ENCODE measurements at places on chromosomes 1 and 21.

DNA sequence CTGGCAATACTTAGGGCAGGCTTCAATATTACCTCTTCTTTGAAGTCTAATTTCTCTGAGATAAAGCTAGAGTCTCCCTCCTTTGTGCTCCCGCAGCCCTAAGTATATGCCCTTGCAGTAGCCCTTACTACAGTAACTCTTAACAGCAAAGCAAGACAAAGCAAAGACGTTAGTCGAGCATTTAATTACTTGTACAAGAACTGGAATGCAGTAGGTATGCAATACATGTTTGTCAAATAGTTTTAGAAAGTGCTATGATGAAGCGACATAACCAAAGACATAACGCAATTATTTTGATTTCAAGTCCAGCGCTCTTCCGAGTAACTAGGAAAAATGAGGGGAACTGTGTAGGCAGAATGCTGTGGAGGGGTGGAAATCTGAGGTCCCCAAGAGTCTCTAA is 1.6 kb downstream of the P3H1 start:
- DNase-seq, result no peak

- DNase-seq, result no peak
Observed at GRCh38 chr21:33843216-33843615, 72.4 kb downstream of the ATP5PO start.

- DNase-seq, result no peak
Observed at GRCh38 chr1:206895837-206896242, 1.4 kb upstream of the IL24 start.

GRCh38 chr1:226734611-226735153 is 4.4 kb downstream of the ITPKB start:
- no peak for DNase-seq

- no peak for DNase-seq
Observed at GRCh38 chr1:111192074-111192473, 8.4 kb downstream of the DENND2D start.

GRCh38 chr21:36369064-36369685 is 16.0 kb upstream of the CHAF1B start:
- DNase-seq, result no peak

GRCh38 chr1:180544050-180544449 is 14.7 kb upstream of the OVAAL start:
- no peak for DNase-seq

- no peak for DNase-seq
Observed at GRCh38 chr1:116075990-116076389, 35.2 kb upstream of the MAB21L3 start.

All from effector CD4-positive, alpha-beta T cell (primary cell).